Kidney (tissue), 22 donors: ENCODE measurements at places on chromosomes 2 and 18. TPM values are rescaled to one million over a fixed set of nuclear protein-coding genes. Genes with fewer than 3 reads are reported as not detected.

SLC16A14 gene
- 6.6 TPM for total RNA-seq

GRCh38 chr2:230246206-230246605, 20.7 kb downstream of the SP140 start:
- no peak for DNase-seq
- H3K27ac ChIP-seq = no peak overlapping the region
- no peaks in the 10 kb centered on the region for H3K4me1 ChIP-seq
- no peaks in the 10 kb centered on the region for H3K27me3 ChIP-seq
- H3K4me3 ChIP-seq = no peak overlapping the region

- no peak for DNase-seq
- H3K36me3 ChIP-seq = no peaks in the 10 kb centered on the region
- H3K4me1 ChIP-seq = peaks cover 6% of the 10 kb centered on the region
- no peak overlapping the region for H3K4me3 ChIP-seq
Measured at GRCh38 chr2:105764059-105764458, 19.3 kb downstream of the NCK2 start.

GRCh38 chr2:16148632-16149348, 208.4 kb downstream of the MYCN start:
- H3K4me3 ChIP-seq = no peak overlapping the region
- H3K4me1 ChIP-seq = no peaks in the 10 kb centered on the region
- DNase-seq = no peak
- no peak overlapping the region for H3K27ac ChIP-seq
- H3K36me3 ChIP-seq = no peaks in the 10 kb centered on the region

MRO gene
- 2.9 TPM for total RNA-seq

CD207 gene
- total RNA-seq = 0.66 TPM

DNA sequence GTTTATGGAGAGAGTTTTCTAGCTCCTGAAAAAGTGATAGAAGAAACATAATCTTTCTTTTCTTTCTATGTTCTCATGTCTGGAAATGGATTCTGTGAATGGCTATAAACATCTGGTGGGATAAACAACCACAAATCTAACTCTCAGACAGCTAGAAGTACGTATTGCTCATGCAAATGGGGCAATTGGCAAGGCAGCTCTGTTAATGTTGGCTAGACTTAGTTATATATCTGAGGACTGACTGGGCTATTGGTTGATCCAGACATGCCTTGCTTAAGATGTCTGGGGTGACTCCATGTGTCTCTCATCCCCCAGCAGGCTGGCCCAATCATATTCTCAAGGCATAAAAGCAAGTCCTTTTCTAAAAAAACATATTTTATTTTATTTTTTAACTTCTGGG, 939.2 kb upstream of the NRXN1 start:
- no peaks in the 10 kb centered on the region for H3K36me3 ChIP-seq
- no peak overlapping the region for H3K27ac ChIP-seq
- DNase-seq = no peak
- no peak overlapping the region for H3K4me3 ChIP-seq

DNA sequence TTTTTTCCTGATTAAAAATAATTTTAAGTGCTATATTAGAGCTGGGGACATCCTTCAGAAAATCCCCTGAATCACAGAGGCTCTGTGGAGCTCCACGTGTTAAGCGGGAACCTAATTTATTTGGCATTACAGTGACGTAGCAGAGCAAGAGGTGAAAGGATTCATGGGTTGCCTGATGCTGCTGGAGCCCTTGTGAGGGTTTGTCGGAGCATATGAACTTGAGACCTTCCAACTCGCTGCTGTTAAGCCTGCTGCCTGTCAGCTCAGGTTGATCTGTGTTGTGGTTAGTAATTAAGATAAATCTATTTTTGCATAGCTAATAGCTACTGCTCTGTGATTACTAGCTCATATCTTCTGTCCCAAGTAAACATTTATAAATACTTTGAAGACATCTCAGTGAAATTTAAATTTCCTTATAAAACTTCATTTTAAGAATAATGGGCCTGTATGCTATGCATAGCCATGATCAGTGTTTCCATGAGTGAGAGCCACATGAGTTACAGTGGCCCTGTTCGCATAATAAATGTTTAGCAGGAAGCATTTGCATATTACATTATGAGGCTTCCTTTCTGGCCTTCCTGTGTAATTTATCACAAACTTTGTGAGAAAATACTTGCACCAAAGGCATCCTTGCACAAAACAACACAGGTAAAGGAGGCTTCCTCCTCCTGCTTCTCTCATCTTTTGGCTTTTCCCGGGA, 438.9 kb downstream of the PTPRM start:
- peaks cover 8% of the 10 kb centered on the region for H3K4me1 ChIP-seq
- H3K4me3 ChIP-seq = no peak overlapping the region
- DNase-seq = no peak
- H3K36me3 ChIP-seq = no peaks in the 10 kb centered on the region
- H3K27ac ChIP-seq = no peak overlapping the region

- no peaks in the 10 kb centered on the region for H3K27me3 ChIP-seq
- no peaks in the 10 kb centered on the region for H3K4me1 ChIP-seq
- H3K4me3 ChIP-seq = no peak overlapping the region
- DNase-seq = peak; percentile 24
Measured at GRCh38 chr2:97727296-97727695, 13.9 kb downstream of the ZAP70 start.
